ENCODE measurements at places on chromosomes 6 and 20.

DNA sequence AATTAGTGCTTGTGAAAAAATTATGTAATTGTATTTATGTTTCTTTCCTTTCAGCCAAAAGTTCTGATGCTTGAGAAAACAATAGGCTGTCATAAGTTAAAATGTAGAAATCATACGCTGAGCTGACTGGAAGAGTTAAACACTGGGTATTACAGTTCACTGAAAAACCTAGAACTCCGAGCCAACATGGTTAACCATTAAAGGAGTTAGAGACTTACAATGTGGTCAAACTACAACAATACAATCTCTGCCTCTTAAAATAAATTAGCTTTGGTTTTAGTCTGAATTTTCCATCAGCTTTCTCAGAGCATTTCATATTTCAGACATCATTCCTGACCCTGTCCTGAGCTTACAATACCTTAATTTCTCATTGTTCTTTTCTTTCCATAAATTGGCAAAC lies 91.0 kb downstream of the COL12A1 start:
- no peaks in the 10 kb centered on the region for H3K36me3 ChIP-seq
- peak overlapping the region; percentile 27 for H3K27ac ChIP-seq
- H3K4me1 ChIP-seq = no peaks in the 10 kb centered on the region
- no peak for DNase-seq
- no peaks in the 10 kb centered on the region for H3K27me3 ChIP-seq

DNA sequence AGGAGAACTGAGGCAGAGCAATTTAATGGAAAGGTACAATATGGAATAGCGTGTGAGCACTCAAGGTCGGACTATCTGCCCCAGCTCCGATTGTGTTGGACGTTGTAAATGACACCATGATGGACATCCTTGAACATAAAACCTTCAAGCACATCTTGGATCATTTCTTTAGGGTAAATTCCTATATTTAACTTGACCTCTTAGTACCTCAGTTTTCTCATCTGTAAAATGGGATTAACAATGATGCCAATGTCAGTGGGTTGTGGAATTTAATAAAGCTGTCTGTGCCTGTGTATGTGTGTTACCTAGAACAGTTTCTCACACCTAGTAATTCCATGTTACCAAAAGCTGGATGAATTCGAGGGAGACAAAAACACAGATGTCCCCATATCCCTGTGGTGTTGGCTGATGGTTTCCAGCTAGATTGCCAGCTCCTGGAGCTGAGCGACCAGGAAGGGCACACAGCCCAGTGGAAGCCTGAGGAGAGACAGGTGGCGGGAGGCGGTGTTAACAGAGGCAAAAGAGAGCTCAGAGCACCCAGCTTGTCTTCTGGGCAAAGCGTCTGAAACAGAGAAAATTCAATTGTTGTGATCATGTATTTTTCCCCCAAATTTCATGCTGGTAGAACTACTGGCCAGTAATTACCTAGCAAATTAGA lies 32.6 kb downstream of the MDFI start:
- no peaks in the 10 kb centered on the region for H3K4me1 ChIP-seq
- H3K27me3 ChIP-seq = no peaks in the 10 kb centered on the region
- DNase-seq = no peak
- no peak overlapping the region for H3K4me3 ChIP-seq
- H3K36me3 ChIP-seq = no peaks in the 10 kb centered on the region
- H3K27ac ChIP-seq = no peak overlapping the region

GRCh38 chr6:85394853-85395538 lies 54.9 kb upstream of the NT5E start:
- H3K4me3 ChIP-seq = no peak overlapping the region
- no peaks in the 10 kb centered on the region for H3K27me3 ChIP-seq
- no peak for DNase-seq
- H3K36me3 ChIP-seq = no peaks in the 10 kb centered on the region
- H3K27ac ChIP-seq = no peak overlapping the region

DNA sequence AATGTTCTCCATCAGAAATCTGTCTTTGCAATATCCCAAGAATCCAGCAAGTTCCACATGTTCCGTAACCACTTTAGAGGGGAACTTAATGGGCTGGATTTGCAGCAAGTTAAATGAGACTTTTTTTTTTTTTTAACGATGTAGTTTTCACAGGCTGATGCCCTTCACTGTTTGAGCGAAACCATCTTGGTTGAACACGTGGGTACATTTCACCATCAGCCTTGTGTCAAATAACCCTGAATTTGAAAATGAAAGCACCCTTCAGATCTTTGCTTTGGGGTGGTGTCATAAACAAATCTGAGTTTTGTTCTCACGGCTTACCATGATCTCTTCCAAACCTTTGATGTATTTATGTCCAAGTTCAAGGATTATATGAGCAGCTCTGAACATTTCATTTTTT lies 73.7 kb upstream of the EXOC2 start:
- H3K27me3 ChIP-seq = no peaks in the 10 kb centered on the region
- H3K27ac ChIP-seq = no peak overlapping the region
- no peak for DNase-seq

DNA sequence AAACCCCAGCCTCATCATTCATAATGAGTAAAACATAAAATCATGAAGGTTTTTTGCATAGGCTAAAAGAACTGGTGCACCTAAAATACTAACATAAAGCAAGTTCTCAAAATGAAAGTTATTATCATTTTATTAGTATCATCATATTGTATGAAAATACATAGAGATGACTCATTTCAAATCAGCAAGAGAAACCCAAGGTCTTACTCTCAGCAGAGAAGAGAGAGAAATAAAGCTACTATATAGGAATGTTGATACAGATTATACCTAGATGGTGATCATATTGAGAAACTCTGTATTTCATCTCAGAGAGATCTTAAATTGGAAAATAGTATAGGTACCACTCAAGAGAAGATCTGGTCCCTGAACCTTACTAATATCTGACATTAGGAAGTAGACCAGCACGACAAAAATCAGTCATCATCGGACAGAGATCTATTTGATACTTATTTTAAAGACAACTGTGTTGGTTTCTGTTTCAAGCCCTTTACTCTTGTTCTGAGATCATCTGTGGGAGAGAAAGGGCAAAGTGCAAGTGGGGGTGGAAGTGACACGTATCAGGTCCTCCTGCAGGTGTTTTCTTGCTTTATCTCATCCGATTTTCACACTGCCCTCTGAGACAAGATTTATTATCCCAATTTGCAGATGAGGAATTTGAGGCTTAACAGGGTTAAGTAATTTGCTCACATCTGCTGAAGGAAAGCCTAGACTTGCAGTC lies 532.3 kb downstream of the MAFB start:
- no peak overlapping the region for H3K27ac ChIP-seq
- H3K4me3 ChIP-seq = no peak overlapping the region
- DNase-seq = no peak
- no peaks in the 10 kb centered on the region for H3K4me1 ChIP-seq
- H3K36me3 ChIP-seq = no peaks in the 10 kb centered on the region

DNA sequence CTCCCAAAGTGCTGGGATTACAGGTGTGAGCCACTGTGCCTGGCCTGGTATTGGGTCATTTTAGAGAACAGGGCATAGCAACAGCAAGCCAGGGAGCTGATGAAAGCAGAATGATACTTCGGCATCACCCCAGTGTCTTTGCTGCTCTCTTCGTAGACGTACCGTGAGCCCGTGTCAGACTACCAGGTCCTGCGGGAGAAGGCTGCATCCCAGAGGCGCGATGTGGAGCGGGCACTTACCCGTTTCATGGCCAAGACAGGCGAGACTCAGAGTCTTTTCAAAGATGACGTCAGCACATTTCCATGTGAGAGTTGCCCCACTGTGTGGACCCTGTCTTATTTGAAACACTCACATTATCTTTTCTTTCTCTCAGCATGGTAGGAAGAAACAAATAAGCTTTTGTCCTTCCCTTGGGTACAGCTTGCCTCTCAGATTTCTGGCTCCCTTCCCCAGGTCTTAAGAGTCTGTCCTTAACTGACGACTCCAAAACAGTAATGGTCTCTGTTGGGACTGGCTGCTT lies 15.9 kb downstream of the TAF8 start:
- H3K4me1 ChIP-seq = no peaks in the 10 kb centered on the region
- no peak overlapping the region for H3K27ac ChIP-seq
- H3K27me3 ChIP-seq = no peaks in the 10 kb centered on the region
- no peak overlapping the region for H3K4me3 ChIP-seq
- no peak for DNase-seq

- H3K27ac ChIP-seq = no peak overlapping the region
- H3K4me1 ChIP-seq = no peaks in the 10 kb centered on the region
- H3K4me3 ChIP-seq = no peak overlapping the region
- H3K36me3 ChIP-seq = no peaks in the 10 kb centered on the region
- no peak for DNase-seq
Measured at GRCh38 chr20:24648919-24649318, 179.5 kb downstream of the SYNDIG1 start.

DNA sequence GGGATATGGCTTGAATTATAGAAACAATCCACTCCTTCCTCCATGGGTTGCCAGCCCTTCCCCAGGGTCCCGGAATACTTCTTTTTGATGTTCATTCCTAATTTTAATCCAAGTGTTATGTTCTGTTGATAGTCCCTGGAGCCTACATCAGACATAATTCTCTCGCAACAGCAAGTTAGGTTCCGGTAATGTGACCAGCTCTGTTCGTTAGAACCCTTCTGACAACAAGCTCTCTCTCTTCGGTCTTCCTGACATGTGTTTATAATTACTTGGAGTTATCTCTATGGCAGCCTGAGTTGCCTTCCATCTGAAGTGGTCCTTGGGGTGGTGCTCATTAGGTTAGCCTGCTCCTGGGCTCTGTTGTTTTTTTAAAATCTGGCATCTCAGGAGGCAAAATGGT lies 506.9 kb upstream of the JARID2 start:
- no peaks in the 10 kb centered on the region for H3K27me3 ChIP-seq
- DNase-seq = no peak
- no peaks in the 10 kb centered on the region for H3K36me3 ChIP-seq
- H3K4me1 ChIP-seq = peaks cover 12% of the 10 kb centered on the region
- H3K27ac ChIP-seq = no peak overlapping the region

GRCh38 chr20:26167499-26167898 lies 470.8 kb upstream of the ZNF337 start:
- DNase-seq = no peak
- no peaks in the 10 kb centered on the region for H3K27me3 ChIP-seq
- H3K4me1 ChIP-seq = no peaks in the 10 kb centered on the region
- no peak overlapping the region for H3K27ac ChIP-seq
- H3K36me3 ChIP-seq = no peaks in the 10 kb centered on the region

DNA sequence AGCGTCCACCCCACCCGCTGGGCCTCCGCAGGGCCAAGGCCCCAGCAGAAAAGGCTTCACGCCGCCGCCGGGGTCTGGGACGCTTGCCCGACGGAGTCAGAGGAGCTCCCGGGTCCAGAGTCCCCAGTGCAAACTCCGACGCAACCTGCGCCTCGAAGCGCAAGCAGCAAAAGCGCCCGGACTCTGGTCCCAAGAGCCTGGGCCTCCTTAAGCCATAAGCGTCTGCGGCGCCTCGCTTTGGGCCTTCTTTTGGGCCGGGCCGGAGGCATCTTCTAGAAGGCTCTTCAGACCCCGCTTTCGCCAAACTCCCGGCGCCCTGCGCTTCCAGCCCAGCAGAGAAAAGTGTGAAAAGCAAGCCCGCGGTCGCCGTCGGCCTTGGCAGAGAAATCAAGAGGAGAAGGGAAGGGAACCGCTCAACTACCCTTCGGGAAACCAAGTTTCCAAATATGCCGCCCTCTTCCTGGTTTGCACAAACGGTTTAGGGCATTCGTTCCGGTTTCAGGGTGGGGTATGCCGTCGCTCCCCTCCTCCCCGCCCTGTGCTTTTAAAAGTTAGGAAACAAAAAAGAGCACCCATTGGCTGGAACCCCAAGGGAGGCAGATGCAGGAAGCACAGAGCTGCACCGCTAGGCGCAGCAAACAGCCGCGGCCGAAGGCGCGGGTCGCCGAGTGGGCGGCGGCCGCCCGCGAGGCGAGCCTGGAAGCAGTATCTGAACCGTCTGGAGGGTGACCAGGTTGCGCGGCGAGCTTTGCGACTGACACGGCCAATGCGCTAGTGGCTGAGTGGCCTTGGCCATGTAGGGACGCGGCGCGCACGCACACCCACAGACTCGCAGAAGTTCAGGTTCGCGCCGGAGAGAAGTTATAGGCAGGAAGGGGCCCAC lies 1.2 kb downstream of the TBX18 start:
- H3K27ac ChIP-seq = peak overlapping the region; percentile 86
- DNase-seq = no peak
- no peaks in the 10 kb centered on the region for H3K4me1 ChIP-seq
- peak overlapping the region; percentile 25 for H3K4me3 ChIP-seq
- H3K27me3 ChIP-seq = peaks cover 27% of the 10 kb centered on the region
